Activated CD4-positive, alpha-beta T cell treated with anti-CD3 and anti-CD28 coated beads, Interleukin-2, amount 10 ng/mL, durations not matched to agents 24 days and 14 days (primary cell): ENCODE measurements at places on chromosomes 3 and 15. TPM values are rescaled to one million over a fixed set of nuclear protein-coding genes. Genes with fewer than 3 reads are reported as not detected.
A peak's percentile ranks its signal among the peaks of the same experiment; 100 is the strongest.

- no peak for DNase-seq
Measured at GRCh38 chr3:20698896-20699295, 512.9 kb upstream of the SGO1 start.

GRCh38 chr3:13792512-13793371 lies 87.1 kb downstream of the WNT7A start:
- DNase-seq, result no peak

DNA sequence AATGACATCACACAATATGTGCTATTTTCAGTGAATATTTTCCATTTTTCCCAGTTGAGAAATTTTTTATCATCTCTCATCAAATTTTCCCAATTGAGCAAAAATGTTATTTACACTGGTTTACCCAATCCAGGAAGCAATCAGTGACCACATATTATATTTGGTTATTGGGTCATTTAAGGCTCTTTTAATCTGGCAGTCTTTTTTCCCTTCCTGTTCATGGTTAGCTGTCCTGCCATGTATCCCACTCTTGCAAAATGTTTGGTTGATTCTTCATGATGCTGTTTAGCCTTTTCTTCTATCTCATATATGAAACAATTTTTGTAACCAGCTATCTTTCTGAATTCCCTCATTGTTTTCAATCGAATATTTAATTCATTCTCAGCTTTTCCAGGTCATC lies 626.0 kb downstream of the RBMS3 start:
- no peak for DNase-seq

DNA sequence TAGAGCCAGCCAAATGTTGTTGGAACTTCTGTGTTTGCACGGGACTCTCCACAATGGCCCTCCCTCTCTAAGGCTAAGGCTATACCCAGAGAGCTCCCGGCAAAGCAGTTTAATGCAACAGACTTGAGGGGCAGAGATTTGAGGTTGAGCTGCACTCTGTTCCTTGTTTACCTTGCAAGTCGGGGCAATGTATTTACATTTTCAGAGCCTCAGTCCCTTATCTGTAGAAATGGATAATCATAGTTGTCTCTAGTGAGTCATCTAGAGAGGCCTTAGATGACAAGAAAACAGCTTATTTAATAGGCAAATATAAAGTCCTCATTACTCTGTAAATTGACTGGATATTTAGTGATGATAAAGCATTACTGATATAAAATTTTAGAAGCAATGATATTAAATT lies 917.7 kb downstream of the MCTP2 start:
- no peak for DNase-seq

DNA sequence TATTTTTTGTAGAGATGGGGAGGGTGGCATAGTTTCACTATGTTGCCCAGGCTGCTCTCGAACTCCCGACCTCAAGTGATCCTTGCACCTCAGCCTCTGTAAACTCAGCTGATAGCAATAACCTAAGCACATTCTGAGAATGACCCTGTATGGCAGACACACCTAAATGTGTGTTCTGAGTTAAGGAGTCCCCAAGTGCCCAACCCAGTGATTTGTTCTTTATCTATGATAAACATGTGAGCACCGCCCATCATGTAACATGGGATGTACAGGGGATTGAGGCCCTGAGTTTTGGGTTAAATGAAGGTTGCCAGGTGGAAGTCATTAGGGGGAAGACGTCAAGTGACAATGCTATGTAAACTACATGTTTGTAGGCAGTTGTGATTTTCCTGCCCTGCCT lies 5.7 kb downstream of the NCEH1 start:
- no peak for DNase-seq

GRCh38 chr3:12465151-12465835 lies 19.0 kb upstream of the TSEN2 start:
- no peak for DNase-seq

- DNase-seq, result no peak
Measured at GRCh38 chr15:65841121-65841930, 28.0 kb upstream of the RAB11A start.

DNA sequence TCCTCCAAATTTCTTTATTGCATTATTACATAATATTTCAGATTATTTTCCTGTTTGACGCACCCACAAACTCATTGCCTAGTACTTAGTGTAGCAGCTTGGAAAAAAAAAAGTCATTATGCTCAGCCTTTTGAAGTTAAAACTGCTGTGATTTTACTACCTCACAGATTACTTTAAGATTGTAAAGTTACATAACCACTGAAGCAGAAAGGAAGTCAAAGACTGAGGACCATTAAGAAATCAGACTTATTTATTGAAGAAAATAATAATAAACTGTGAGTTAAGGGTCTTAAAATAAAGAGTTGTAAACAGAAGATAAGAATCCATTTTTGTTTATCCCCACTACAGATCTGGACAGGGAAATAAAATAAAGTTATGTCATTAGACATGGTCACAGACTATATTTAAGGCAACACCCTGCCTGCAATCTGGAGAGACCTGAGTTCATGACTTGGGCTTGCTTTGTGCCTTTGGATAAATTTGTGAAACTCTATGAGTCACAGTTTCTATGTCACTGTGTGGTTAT lies 212.1 kb upstream of the ROBO2 start:
- DNase-seq, result no peak

DNA sequence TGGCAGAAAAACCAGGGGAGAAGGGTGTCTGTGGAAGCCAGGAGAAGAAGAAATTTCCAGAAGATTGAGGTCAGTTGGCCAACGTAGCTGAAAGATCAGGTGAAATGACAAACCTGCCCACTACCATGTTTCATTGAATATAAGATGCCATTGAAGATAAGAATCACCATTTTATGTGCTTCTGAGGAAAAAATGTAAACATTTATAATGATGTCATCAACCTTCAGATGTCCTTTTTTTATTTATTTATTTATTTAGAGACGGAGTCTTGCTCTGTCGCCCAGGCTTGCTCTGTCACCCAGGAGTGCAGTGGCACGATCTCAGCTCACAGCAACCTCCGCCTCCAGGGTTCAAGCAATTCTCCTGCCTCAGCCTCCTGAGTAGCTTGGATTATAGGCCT lies 4.9 kb upstream of the PODXL2 start:
- DNase-seq, result no peak

DNA sequence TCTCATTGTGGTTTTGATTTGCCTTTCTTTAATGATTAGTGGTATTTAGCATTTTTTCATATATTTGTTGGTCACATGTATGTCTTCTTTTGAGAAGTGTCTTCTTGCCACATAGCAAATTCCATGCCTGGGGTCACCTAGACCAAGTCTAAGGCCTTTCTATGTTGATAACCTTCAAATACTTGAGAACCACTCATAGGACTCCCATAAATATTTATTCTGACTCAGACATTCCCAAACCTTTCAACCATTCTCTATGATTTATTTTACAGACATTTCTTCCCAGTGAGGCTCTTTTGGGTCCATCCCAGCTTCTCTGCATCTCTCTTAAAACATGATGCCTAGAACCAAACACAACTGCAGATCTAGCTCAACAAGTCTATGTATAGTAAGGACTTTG lies 69.2 kb downstream of the ATP8B4 start:
- DNase-seq, result no peak

GRCh38 chr15:92884436-92885223 lies 15.5 kb upstream of the CHD2 start:
- no peak for DNase-seq

DNA sequence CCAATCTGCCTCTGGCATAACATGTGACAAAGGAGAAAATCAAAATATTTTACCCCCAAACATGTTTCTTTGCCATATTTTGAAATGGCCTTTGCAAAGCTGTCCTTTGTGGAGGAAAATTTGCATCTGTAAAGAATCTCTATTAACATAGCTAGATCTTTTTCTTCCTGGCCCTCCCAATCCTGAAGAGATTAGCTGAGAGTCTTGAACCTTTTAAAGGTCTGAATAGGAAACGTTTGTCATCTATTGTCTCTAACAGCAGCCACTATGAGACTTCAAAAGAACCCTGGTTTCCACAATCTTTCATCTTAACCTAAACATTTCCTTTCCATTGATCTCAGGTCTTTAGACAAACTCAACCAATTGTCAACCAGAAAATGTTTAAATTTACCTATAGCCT lies 520.9 kb upstream of the TGFBR2 start:
- peak; percentile 8 for DNase-seq

DNA sequence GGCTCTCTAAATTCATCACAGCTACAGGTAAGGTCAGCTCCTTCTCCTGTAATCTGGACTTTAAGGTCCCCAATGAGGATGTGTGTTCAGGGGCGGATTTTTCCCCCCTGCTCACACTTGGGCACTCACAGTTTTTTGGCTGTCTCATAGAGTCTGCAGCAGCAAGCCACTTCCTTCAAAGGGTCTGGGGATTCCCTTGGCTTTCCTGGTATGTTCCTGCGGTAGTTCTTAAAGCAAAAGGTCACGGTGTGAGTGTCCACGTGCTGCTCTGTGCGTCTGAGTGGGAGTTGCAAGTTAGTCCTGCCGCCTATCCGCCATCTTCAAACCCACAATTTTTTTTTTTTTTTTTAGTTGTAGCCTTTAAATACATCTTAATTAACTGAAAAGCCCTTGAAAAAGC lies 15.4 kb upstream of the CFAP20DC start:
- DNase-seq, result peak; percentile 33

DNA sequence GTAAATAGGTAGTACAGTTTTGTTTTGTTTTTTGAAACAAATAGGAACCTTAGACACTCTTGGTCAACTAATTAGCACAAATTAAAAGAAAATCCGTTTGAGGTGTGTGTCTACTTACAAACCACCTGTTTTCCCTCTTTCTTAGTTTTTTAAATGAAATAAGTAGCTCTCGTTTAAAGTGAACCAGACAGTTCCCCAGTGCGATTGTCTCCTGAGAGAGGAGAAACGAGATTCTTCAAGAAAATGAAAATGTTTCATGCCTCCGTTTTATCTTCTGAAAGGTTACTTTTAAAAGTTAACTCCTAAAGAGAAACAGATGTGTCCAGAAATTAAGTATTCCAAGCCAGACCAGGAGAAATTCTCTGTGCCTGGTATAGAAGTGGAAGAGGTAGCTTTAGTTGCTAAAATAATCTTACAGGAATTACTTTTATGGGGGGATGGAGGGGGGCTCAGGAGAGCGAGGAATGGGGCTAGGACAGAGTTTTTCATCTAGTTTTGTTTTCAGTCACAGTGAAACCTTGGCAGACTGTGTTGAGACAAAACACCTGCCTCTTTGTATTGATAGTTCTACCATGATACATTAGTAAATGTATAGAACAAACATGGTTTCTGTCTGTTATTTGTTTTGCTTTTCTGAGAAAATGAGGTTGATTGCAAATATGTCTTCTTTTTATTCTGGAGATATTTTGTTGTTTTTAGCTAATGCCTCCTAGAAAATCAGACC lies 155.1 kb upstream of the CNTN4 start:
- no peak for DNase-seq

- DNase-seq, result no peak
Measured at GRCh38 chr3:35944926-35945710, 305.8 kb downstream of the ARPP21 start.

IL5RA gene
- total RNA-seq, result not detected in 2 replicates

SEC22A gene
- 16.3 and 18.7 TPM in 2 replicates for total RNA-seq

RARB gene
- not detected in 2 replicates for total RNA-seq
